ENCODE measurements at places on chromosomes 2 and 18.

GRCh38 chr2:165933211-165933910 lies 20.2 kb downstream of the TTC21B start:
- no peak for DNase-seq

- DNase-seq: no peak
These were observed 7.7 kb upstream of the SP100 start for GRCh38 chr2:230408244-230408842.

- no peak for DNase-seq
These were observed 18.9 kb downstream of the REV1 start for GRCh38 chr2:99470957-99471356.

- DNase-seq: no peak
These were observed 103.4 kb upstream of the NPAS2 start for GRCh38 chr2:100716581-100716980.

DNA sequence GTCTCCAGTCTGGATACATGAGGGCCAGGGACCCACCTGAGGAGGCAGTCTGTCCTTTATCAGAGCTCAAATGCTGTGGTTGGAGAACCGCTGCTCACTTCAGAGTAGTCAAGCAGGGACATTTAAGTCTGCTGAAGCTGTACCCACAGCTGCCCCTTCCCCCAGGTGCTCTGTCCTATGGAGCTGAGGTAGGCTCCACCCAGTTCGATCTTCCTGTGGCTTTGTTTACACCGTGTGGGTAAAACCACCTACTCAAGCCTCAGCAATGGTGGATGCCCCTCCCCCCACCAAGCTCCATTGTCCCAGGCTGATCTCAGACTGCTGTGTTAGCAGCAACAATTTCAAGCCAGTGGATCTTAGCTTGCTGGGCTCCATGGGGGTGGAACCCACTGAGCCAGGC lies 731.4 kb upstream of the HS6ST1 start:
- no peak for DNase-seq

DNA sequence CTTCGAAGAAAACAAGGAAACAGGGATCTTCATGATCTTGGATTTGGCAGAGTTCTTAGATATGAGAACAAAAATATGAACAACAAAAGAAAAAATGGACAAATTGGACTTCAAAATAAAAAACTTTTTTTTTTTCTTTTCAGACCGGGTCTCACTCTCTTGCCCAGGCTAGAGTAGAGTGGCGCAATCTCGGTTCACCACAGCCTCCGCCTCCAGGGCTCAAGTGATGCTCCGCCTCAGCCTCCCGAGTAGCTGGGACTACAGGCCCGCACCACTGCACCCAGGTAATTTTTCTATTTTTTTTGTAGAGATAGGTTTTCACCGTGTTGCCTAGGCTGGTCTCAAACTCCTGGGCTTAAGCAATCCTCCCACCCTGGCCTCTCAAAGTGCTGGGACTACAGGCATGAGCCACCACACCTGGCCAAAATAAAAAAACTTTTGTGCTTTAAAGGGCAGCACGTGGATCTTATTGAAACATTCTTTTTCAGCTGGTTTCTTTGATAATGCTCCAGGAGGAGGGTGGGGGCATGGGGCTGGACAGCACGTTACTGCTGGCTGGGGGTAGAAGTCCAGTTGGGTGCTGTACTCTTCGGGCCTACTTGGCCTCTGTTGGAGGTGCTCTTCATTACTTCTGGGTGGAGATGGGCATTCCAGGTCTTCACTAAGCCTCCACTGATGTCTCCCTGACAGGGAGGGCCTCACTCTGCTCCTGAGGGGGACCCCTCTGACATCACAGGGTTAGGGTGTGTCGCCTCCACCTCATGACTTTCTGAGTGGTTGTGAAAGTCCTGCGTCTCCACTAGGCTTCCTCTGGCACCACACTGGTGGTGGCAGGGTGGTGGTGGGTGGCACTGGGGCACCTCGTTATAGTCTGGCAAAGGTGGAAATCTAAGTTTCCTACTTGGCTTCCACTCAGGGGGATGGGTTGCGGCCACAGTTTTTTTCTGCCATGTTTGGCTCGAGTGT lies 150.5 kb upstream of the XPO1 start:
- no peak for DNase-seq

- DNase-seq: no peak
These were observed 29.8 kb upstream of the DNMT3A start for GRCh38 chr2:25371253-25372241.

GRCh38 chr2:8737571-8738175 lies 55.8 kb downstream of the ID2 start:
- DNase-seq: no peak

DNA sequence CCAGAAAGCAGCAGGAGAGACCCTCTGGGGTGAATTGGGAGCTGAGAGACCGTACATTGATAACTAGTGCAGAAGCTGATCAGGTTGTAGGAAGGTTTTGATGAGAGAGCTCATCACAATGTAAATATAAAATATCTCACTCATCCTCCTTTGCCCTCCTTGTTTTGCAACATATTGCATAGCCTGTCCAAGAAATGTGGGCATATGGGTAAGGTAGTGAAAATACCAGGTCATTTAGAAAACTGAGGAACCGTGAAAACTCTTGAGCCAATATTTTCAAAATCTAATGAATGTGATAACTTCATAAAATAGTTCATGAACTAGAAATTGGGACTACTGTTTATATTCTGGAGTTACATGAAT lies 31.4 kb downstream of the C18orf54 start:
- DNase-seq: no peak

- DNase-seq: no peak
These were observed 796.1 kb downstream of the EPHA4 start for GRCh38 chr2:220775856-220776488.

DNA sequence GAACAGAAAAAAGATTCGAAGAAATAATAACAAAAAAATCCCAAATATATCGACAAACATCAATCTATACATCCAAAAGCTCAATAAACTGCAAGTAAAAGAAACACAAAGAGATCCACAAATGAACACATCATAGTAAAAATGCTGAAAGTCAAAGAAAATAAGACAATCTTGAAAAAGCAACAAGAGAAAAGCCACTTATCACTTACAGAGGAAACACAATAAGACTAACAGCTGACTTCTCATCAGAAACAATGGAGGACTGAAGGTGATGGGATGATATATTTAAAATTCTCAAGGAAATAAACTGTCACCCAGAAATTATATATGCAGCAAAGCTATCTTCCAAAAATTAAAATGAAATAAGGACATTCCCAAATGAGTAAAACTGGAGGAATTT lies 140.3 kb downstream of the NDUFA10 start:
- no peak for DNase-seq

GRCh38 chr2:58057707-58058530 lies 11.3 kb downstream of the VRK2 start:
- DNase-seq: no peak

- no peak for DNase-seq
These were observed 30.5 kb upstream of the ITGA4 start for GRCh38 chr2:181426672-181427071.

Data from HepG2 (cell line).